ENCODE measurements at places on chromosomes 12 and 14.

GRCh38 chr14:47959740-47960139 is 284.3 kb upstream of the MDGA2 start:
- DNase-seq: no peak

GRCh38 chr14:73795974-73796373 is 55.7 kb upstream of the PTGR2 start:
- DNase-seq: no peak

DNA sequence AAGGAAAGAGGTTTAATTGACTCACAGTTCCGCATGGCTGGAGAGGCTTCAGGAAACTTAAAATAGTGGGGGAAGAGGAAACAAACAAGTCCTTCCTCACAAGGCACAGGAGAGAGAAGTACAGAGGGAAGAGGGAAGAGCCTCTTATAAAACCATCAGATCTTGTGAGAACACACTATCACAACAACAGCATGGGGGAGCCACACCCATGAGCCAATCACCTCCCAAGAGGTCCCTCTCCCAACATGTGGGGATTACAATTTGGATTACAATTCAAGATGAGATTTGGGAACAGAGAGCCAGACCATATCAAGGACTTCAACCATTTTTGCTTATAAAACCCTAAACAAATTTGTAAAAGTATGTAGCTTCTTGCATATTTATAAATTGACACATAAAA is 45.8 kb downstream of the SLCO1C1 start:
- no peak for DNase-seq

DNA sequence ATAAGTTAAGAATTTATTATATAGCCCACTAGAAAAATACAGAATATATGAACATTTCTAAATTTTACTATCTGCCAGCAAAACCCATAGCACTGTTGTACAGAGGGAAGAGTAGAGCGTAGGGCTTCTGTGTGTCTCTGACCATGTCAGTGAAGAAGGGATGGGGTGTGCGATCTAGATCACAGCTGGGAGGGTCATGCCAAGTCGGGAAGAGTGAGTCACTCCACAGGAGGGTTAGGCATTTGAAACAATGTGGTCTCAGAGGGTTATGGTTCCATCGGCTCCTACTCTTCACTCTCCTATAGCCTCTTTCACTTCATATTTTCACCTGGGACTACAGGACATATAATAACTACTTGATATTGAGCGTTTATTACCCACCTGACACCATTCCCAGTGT is 185.1 kb upstream of the DDHD1 start:
- no peak for DNase-seq

DNA sequence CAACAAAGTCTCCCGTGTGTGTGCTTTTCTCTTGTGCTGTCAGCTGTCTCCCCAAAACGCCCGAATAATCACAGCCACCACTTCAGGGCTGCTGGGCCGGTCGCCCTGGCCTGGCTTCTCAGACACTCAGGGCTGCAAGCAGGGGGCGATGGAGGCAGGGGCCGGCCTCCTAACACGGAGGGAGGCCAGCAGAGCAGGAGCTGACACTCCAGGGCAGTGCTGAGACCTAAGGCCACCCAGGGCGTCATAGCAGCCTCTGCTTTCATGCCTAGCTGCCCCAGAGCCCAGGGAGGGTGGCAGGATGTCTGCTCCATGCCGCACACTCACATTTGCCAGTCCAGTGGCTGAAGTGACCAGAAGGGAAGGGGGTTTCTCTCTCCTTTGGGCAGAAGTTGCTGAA is 25.6 kb downstream of the STX2 start:
- DNase-seq: no peak

- DNase-seq: no peak
Measured at GRCh38 chr14:94857950-94858349, 88.0 kb upstream of the GSC start.

DNA sequence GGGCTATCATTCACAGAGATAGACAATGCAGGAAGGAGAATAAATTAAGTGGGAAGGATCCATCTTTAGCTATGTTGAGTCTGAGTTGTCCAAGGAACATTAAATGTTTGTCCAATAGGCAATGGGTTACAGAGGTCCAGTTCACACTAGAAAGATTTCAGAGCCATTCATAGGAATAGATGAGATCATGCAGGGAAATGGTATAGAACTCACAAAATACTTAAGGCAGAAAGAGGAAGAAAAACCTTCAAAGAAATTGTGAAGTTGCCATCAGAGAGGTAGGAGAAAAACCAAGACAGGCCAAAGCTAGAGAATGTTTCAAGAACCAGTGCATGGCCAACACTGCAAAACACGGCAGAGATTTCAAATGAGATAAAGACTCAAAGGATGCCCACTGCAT is 94.1 kb downstream of the PHLDA1 start:
- DNase-seq: no peak

DNA sequence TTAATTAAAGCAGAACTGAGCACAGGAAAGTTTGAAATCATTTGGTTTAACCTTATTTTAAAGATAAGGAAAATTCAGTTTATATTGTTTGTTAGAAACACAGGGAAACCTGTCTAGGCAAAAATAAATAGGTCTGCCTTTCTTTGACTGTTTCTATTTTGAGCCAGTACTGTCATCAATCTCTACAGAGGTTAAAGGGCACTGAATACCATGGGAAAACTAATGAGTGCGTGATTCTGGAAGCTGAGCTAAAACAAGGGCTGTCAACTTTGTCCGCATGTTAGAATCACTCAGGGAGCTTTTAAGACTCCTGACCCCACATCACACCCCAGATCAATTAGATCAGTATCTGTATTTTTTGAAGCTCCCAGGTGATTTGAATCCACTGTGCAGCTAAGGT is 38.8 kb downstream of the NOPCHAP1 start:
- no peak for DNase-seq

DNA sequence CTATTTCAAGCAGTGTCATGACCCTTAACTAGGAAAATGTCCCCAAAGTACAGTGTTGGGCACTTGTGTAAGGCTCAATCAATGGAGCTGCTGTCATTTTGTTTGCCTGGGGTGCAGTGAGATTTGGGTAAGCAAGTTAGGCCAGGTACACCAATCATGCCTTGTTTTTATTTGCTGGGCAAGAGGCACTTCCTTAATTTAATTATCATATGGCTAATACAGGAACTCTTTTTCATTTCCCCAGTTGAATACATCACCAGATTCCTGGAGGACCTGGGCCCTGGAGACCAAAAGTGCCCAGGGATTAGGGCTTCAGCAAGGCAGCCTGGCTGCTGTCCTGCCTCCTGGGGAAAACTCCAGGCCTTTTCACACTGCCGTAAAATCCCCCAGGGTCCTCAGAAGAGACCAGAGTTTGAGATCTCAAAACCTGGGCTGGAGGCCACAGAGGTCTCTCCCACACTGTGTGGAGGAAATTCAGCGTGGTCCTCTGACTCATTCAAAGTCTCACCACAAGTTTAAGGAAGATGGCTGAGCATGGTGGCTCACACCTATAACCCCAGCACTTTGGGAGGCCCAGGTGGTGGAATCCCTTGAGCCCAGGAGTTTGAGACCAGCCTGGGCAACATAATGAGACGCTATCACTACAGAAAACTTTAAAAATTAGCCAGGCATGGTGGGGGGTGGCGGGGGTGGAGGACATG is 28.4 kb upstream of the FOXN3 start:
- no peak for DNase-seq

DNA sequence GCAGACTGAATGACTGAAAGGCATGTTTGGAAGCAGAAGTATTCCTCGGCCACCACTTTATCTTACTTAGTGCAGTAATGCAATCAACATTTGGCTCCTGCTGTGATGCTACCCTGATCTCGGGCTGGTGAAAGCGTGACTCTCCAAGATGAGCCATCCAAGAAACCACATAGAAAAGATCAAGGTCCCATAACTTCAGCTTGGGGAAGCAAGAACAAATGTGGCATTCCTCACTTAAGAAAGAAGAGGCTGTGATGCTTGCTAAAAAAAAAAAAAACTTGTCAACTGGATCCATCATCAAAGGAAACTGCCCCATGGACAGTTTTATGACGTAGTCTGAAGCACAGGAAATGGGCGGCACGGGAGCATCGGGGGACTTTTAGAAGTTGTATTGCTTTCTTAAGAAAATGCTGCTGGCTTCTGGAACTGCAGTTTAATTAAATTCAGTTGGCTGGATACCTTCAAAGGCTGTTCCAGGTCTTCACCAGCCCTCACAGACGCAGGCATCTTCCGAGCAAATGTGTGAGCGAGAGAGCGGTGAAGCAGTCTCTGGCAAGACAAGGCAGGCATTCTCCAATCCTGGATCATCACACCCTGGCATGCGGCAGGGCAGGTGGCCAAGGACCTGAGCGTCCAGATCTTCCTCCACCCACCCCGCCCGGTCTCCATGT is 38.2 kb upstream of the MAP1LC3B2 start:
- DNase-seq: no peak

DNA sequence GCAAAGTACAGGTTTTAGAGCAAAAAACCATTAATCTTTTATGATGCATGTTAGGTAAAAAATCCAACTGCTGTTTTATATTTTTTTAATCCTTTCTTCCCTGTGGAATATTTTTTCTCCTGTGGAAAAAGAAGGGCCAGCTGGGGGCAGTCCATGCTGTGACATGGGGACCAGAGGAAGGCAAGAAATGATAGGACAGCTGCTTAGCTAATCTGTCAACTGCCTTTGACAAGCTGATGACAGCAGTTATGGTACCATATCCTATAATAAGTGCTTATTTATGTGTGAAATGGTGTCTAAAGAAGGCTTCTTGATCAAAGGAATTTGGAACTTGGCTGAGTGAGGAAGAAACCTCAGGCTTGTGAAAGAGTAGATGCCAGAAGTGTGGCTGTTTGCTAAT is 452.4 kb upstream of the NOVA1 start:
- no peak for DNase-seq

- DNase-seq: no peak
Measured at GRCh38 chr12:74391283-74391682, 146.4 kb upstream of the ATXN7L3B start.

DNA sequence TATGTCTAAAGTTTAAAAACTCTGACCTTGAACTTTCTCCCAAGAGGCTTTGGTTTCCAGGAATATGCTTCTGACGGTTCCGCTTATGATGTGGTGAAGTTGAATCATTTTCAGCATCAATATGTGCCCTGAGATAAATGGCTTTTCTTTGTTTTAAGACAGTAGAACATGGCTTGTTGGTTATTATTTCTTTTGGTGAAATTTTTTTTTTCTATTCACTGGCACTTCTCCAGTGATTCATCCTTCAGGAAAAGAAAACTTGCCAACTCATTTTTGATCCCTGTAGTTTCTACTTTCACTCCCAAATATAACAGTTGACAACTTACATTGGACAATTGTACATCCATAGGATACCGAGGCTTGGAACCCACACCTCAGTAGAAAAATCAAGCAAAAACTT is 1301.2 kb upstream of the FLRT2 start:
- DNase-seq: no peak

GRCh38 chr14:67522270-67522669 is 10.8 kb upstream of the PLEKHH1 start:
- DNase-seq: peak; percentile 41

DNA sequence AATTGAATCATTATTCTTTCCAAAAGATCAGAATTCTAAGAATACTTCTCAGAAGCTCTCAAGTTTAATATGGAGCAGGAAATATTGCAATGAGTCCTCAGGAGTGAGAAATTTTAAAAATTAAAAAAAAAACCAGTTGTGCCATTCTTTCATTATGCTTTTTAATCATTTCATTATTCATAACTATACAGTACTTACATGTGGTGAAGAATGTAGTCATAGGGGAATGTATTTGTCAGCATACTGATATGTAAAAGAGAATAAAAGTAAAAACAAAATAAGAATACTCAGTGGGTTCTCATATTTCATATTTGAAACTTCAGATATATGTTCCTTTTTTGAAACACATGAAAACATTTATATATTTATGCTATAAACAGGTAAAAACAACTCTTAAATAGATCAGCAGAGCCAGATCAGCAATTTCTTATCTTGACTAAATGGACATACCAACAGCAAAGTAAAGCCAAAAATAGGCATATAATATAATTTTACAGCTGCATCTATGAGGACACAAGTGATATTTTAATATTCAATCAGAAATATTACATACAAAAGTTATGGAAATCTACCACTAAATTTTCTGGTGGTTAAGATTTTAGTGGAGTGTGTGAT is 19.9 kb upstream of the MBIP start:
- DNase-seq: no peak

- DNase-seq: no peak
Measured at GRCh38 chr14:81234278-81234677, 13.5 kb upstream of the GTF2A1 start.

DNA sequence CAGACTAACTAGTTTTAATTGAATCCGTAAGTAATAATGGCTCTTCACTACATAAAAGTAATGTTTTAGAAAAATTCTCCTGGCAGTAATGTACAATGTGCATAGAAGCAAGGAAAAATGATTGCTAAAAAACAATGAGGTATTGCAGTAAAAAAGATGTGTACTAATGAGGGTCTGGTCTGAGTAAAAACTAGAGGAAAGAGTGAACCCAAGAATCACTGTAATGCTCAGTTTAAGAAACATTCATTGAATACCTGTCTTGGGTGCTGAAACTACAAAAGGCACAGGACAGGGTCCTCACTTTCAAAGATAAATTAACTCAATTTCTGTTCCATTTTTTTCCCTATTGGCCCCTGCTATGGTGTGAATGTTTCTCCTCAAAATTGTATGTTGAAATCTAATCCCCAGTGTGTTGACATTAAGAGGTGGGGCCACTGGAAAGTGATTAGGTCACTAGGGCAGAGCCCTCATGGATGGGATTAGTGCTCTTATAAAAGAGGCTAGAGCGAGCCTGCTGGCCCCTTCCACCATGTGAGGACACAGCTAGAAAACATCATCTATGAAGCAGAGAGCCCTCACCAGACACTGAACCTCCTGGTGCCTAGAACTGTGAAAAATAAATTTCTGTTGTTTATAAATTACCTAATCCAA is 51.6 kb downstream of the RPS6KA5 start:
- no peak for DNase-seq

DNA sequence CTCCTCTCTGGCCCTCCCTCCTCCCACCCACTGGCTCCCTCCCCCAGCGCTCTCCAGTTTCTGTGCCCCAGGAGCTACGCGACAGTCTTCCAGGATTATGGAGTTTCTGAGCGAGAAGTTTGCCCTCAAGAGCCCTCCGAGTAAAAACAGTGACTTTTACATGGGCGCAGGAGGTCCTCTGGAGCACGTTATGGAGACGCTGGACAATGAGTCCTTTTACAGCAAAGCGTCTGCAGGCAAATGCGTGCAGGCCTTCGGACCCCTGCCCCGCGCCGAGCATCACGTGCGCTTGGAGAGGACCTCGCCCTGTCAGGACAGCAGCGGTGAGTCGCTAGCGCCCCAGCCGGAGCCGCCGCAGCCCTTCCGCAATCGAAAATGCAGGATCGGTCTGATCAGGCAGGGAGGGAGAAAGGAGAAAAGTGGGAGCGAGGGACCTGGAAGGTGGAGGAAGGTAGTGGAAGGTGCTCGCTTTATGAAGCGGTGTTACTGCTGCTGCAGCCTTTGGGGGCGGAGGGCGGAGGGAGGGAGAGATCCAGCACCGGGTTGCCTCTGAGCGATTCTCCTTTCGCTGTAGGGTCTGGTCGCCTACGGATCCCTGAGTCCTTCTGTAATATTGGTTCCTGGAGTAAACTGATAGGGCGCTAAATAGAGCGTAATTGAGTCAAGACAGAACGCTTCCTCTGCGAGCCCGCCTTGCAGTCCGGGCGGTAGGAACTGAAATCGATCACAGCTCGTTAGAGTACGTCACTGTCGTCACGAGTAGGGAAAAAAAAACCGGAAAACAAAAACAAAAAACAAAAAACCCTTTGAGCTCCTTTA is at the start of gene ALX1:
TSS of gene ALX1 (plus strand) at position 56 of the 819 bp plus-strand sequence. CDS start at position 98, 42 bp downstream.
- no peak for DNase-seq
